M059J (cell line): ENCODE measurements at places on chromosomes 12 and 14. TPM values are rescaled to one million over a fixed set of nuclear protein-coding genes. Genes with fewer than 3 reads are reported as not detected.

DNA sequence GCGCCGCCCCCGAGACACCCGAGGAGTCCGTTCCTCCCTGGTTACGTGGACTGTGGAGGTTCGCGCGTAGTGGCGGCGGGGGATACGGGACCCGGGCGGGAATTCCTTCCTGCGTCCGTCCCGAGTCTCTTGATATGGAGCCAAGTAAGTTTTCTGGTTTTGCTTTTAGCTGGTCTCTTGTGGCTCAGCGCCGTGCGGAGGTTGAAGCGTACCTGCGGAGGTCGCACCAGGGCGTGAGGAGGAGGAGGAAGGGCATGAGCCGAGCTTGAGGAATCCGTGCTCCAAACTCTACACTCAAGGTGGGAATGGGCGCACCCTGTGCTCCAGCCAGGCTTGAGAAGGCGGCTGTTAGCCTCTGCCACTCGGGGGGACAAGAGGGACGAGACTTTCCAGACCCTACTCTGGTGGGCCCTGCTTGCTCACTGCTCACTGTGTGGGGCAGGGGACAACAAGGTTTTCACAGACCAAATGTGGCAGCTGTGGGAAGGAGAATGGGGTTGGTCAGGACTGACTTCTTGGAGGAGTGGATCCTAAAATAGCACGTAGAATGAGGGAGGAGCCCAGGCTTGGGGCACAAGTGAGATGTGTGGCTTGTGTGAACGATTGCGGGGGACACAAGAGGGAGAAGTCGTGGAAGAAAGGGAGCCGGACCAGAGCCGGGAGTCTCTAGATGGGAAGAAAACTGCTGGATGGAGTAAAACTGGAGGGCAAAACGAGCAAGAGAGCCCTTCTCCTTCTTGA, 577 bp downstream of the ATG101 start:
- no peak for DNase-seq

GRCh38 chr12:70110085-70110484, 133.1 kb upstream of the CNOT2 start:
- no peak for DNase-seq

DNA sequence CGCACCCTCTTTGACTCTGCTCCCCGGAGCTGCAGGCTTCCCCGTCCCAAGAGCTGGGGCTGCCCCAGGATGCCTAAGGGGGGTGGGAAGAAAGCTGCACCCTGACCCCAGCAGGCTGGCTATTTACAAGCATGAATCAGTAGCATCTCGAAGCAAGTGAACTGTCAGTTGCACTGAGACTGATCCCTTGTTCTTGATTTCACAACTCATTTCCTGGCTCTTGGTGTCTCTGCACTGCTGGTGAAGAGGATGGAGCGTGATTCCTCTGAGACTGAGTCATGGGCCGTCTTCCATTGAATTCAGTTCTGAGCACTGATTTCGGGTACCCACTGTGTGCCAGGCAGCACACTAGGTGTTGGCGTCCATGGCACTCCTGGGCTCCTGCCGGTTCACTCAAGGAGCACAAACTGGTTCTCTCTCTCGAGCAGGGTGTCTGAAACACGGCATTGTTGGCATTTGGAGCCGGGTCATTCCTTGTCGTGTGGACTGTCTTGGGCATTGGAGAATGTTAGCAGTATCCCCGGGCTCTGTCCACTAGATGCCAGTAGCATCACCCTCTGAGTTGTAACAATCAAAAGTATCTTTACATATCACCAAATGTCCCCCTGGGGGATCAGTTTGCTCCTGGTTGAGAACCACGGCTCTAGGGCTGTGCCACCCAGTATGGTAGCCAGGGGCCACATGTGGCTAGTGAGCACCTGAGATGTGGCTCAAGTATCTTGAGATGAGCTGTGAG, 86.9 kb downstream of the RIN3 start:
- DNase-seq: peak; percentile 85

The KRT73 gene
- total RNA-seq: not detected in 2 replicates

The CTSG gene
- not detected in 2 replicates for total RNA-seq
